ENCODE measurements at places on chromosomes 7 and 10.

GRCh38 chr10:110708776-110709443, 64.8 kb downstream of the RBM20 start:
- DNase-seq, result no peak

DNA sequence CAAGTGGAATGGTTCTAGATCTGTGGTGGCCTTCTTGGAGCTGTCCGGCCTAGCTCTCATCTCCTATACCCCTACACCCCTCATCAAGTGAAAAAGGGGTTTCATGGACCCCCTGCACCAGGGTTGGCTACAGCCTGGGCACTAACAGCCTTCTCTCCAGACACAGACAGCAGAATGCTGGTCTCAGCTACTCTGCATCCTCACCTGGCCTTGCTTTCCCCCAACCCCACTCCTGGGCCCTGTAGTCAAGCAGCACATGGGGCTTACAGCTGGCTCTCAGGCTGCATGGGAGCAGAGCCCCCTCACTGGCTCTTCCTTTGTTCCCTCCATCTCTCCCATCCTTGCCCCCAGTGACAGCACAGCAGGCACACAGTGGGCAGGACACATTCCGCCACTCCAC, 20.8 kb upstream of the TMEM273 start:
- DNase-seq, result no peak

GRCh38 chr10:47077941-47078340, 166.7 kb downstream of the PTPN20 start:
- DNase-seq, result no peak

DNA sequence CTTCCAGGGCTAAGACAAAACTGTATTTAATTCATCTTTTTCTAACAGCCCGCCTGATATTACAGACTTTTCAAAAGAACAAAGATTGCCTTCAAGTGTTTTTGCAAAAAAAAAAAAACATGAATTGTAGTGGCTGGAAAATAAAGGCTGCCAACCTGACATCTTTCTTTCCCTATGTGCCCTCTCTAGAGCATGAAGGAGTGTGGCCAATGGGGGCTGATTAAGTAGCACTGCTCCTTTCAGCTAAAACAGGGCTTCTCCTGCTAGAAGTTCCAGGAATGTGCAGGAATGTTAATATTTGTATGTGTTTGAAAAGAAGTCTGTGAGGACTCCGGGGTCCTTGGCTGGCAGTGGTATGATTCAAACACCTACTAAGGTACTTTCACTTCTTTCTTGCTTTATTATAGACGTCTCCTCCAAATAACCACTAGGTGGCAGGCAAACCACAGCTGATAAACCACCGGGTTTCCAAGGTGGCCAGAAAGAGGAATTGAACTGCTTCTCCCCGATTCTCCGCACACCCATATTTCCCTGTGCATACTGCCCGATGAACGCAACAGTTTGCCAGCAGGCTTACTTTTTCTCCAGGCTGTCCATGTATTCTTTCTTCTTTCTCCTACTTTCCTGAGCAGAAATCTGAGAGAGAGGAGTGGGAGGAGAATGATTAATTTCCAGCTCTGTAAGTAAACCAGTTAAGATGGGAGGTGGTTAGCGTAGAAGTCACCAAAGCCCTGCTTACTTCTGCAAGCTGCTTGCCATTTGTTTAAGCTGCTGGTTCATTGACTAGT, 56.8 kb upstream of the DGKI start:
- peak; percentile 32 for DNase-seq

DNA sequence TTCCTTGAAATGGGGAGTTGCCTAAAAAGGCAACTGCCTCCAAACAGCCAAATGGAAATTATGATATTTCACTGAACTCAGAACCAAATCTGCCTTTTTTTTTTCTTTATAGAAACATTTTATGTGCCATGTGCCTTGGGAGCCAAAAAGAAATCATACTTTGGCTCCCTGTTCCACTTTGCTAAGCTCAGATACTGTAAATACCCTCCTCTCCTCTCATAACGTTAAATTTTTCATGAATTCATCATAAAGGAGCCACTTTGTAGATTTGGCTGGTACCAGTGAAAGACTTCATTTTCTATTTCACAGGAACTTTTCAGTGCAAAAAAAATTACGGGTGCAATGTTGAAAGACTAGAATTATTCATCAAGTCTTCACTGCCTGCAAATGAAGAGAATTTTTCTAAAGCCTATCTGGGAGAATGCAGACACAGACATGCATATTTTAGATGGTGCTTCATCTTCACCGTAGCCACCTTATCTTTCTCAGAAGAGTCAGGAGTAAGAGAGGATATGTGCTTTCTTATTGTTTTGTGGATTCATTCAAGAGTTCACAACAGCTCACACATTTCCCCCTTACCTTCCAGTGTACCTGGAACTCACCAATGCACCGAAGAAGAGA, 742.3 kb upstream of the GALNT17 start:
- no peak for DNase-seq

Data from stimulated activated CD8-positive, alpha-beta memory T cell treated with anti-CD3 and anti-CD28 coated beads, Interleukin-7, amount 100 ng/mL, for 1 hour (primary cell).